ENCODE measurements at places on chromosomes 4 and X. TPM values are rescaled to one million over a fixed set of nuclear protein-coding genes. Genes with fewer than 3 reads are reported as not detected.

DNA sequence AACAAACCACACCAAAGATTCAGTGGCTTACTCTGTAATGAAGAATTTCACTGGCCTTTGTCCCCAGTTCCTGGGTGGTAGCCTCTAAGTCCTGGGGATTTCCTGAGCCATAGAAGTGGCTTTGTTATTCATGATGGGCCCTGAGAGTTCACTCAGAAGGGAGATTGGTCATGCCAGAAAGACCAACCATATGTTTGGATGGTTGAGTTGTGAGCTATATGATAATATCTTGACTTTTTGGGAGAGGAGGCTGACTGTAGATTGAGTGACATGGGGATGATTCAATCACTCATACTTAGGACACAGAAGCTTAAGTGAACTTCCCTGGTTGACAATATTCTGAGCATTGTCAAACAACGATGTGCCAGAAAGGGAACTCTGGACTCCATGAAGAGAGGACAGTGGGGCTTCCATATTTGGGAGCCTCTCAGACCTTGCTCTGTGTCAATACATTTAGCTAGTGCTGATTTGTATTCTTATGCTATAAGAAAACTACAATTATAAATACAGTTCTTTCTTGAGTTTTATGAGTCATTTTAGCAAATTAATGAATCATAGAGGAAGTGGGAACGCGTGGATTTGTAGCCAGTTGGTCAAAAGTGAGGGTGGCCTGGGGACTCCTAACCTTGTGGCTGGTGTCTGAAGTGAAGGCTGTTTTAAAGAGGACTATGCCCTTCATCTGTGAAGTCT lies 392.0 kb downstream of the GBA3 start:
- no peak for DNase-seq

DNA sequence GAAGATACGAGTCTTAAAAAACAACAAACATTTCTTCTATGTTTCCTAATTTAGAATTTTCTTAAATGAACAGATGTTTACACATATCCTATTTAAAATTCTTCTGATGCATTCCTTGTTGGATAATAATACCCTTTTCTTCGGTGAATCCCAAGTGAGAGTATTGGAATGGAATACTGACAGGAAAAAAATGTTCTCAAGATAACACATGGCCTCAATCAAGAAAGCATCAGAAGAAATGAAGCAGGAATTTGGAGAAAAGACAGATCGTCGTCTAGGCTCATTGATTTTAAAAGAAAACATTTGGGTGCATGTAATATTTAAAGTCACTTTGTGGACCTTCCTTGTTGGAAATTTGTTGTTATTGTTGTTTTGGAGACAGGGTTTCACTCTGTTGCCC lies 196.9 kb upstream of the ANK2 start:
- DNase-seq: no peak

GRCh38 chr4:182022909-182023308 lies 220.3 kb upstream of the TENM3 start:
- DNase-seq: no peak

- DNase-seq: peak; percentile 71
Observed at GRCh38 chr4:114615435-114615834, 16.8 kb downstream of the UGT8 start.

- no peak for DNase-seq
Observed at GRCh38 chr4:11014199-11014598, 329.6 kb upstream of the CLNK start.

The PPA2 gene
- total RNA-seq: 114 TPM
